ENCODE measurements at places on chromosomes 3 and 15.

DNA sequence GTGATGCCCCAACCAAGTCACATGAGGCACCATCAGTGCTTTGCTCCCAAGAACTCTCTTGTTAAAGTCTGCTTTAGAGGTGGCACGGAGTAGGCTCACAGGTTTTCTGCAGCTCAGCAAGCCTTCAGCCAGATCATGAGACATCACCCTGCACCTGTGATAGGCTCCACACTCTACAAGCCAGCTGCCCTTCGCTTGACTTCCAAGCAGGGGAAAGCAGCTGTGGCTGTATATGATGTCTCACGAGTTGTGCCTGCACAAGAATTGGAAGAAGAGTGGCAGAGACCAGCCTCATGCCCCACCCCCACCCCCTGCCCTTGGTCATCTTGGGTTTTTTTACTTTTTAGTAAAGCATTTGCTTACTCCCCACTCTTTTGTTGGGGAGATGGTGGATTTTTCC lies 22.5 kb downstream of the MRPS11 start:
- no peak for DNase-seq

- no peak for DNase-seq
These were observed 154.9 kb downstream of the GRM7 start for GRCh38 chr3:7015683-7016440.

- no peak for DNase-seq
These were observed 66.5 kb downstream of the LEKR1 start for GRCh38 chr3:156892701-156893100.

DNA sequence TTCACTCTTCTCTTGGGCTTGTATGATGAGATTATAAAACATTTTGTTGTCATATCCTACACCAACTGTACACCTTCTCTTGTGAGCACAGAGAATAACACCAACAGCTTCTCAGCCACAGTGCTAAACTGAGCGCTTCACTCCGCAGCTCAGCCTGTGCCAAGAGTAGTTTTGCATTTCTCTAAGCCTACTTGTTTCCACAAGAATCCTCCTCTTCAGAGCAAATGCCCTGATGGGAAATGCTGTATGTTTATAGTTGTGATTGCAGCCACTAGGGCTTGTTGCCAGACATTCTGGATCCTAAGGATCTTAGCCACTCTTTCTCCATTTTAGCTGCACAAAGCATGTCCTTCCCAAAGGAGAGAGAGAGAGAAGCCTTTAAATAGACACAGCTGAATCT lies 138.8 kb upstream of the PLXND1 start:
- DNase-seq: no peak

DNA sequence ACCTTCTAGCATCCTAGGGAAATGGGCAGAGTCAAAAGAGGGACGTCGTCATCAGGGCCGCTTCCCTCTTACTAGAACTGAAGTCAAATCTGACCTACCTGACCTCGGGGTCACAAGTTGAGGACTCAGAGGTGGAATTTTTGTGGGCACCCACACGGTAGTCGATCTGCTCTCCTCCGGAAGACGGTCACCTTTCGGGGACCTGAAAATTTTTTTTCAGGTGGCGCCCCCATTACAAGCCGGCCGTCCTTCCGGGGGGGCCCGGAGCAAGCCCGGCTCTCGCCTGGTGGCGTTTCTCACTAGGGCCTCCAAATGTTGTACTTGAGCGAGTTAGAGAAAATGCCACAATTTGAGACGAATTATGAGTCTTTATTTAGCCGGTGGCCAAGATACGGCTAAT lies 157.5 kb upstream of the FRG2C start:
- no peak for DNase-seq

DNA sequence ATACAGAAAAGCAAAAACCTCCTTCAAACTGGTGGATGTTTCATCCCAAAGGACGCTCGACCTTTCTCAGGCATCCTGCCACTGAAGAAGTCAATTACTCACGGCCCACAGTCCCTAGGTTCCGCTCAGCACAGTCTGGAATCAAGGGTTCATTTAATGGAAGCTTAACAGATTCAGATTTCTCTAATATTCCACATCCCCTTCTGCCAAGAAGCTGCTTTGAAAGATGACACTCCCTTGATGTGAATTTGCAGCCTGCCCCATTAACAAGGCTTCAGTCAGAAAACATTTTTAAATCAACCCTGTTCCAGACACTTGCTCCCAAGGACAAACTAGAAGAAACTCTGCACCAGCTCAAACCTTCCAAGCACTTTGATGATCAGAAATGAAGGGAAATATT lies 81.2 kb downstream of the LIPC start:
- DNase-seq: no peak

DNA sequence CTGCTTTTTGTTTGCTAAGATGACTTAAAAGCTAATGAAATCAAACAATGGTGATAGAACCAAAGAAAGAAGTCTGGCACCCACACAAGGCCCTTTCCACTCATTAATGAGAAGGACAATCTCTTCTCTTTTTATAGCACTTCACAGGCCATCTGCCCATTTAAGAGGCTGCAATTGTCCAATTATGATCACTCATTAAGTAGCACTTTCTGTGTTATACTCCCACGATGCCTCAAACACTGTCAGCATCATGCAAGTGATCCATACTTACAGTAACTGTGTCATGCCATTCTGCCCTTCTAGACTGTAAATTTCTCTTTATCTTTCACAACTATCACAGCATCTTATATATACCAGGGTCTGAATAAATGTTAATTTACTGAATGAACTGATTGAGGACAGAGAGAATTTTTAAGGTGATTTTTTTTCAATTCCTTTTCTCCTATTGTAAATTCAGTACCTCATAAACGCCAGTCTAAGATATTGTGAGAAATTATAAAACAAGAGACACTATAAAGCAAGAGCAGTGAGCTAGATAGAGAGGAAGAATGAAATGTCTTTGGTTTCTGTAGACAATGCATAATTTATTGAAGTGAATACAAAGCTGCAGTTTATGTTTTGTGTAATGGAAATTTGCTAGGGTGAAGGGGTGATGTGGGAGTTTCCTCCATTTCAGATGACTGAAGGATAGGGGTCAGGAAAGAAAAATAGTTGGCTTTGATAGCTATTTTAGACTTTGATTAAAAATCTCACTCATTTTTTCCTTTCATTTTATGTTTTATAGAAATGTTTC lies 17.3 kb downstream of the CD200 start:
- peak; percentile 44 for DNase-seq

DNA sequence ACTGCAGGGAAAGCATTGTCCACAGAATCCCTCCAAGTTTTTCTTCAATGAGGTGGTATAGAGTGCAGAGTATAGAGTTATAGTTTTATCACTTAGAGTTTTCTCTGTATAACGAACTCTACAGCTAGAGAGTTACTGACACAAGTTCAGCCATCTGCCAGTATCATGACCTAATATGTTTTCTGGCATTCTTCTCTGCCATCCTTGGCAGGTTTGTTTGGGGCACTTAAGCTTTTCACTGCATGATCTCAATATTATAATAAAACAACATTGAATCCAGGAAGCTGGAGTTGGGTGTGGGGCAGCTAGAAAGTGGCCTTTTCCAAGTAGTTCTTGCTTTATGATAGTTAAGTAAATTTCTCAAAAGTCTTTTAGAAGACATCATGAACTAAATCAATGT lies 743.5 kb upstream of the ARPP21 start:
- no peak for DNase-seq

GRCh38 chr3:31420311-31420710 lies 112.4 kb upstream of the STT3B start:
- no peak for DNase-seq

GRCh38 chr15:38843736-38844590 lies 279.3 kb upstream of the RASGRP1 start:
- DNase-seq: no peak

GRCh38 chr3:22795917-22796316 lies 407.2 kb upstream of the UBE2E2 start:
- DNase-seq: no peak

DNA sequence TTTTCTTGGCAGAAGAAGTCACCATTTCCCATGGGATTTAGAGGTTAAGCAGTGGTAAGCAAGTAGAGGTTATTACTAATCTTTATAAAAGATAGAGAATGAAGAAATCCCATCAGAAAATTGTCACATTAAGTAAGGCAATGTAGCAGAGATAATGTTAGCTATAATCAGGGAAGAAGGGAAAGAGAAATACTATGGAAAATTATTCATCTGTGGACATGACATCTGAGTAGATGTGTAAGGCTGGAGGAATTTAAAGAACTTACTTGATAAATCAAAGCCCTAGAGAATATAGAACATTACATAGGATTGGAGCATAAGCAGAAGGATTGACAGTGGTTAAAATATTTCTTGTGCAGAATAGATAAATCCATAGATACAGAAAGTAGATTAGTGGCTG lies 553.1 kb upstream of the CBLB start:
- DNase-seq: no peak

GRCh38 chr3:151856118-151856517 lies 17.3 kb upstream of the SUCNR1 start:
- DNase-seq: peak; percentile 13

DNA sequence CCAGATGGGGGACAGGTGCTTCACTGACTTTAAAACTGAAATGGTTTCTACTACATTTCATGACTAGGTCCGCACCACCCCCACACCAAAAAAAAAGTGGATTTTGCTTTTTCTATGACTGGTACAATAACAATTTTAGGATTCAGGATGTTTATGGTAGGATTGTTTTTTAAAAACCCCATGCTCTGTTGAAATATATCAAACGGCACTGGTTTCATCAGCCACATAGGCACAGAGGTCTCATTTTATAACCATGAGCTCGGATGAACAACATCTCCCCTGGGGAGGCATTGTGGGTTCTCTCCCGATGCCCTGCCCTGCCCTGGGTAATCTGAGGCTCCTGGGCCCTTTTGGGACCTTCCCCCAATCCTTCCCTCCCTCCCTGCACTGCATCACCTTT lies 202.7 kb upstream of the KBTBD8 start:
- no peak for DNase-seq

DNA sequence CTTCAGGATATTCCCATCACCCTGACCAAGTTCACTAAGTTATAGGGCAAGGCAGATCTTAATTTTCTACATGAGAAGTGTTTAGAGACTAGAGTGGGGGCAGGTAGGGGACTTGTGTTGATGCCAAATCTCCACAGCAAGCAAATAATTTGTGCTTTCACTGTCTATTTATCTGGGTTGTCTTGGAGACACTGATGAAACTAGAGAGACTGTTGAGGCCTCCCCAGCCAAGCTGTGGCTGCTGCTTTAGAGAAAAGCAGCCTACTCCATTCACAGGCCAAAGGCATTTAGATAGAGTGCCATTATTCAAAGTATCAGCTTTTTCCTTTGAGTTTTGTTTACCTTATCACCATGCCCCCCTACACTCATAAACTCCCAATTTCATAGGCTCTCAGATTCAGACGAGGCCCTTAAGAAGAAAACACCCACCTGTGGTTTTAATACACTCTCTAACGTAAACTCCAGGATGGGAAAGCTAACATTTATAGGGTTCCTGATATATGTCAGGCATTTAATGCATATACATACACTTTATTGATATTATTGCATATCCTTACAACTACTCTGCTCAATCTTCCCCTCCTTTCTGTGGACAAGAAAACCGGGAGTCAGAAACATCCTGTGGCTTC lies 130.4 kb upstream of the FOXB1 start:
- DNase-seq: peak; percentile 12

GRCh38 chr3:11642431-11643191 lies 1.1 kb downstream of the VGLL4 start:
- no peak for DNase-seq

DNA sequence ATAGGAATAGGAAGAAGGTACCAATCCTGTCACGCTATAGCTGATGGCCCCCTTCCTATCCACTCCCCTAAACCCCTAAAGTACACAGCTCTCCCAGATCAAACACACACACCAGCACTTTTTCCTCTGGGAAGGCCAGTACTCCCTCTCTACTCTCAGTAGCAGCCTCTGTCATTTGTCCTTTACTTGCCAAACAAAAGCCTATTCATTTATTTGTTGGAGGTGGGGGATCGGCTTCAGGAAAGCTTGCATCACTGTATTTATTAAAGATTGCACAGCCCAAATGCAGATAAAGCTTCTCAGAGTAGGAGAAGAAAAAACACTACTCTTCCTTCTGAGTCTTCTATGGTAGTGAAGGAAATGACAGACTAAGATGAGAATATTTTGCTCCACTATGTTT lies 429.7 kb upstream of the RASGRP1 start:
- DNase-seq: no peak

GRCh38 chr15:42621386-42621785 lies 46.0 kb downstream of the STARD9 start:
- no peak for DNase-seq

- no peak for DNase-seq
These were observed 47.1 kb downstream of the ATP13A4 start for GRCh38 chr3:193507566-193507965.

GRCh38 chr3:119856695-119857094 lies 74.8 kb downstream of the NR1I2 start:
- no peak for DNase-seq

- no peak for DNase-seq
These were observed 161.2 kb downstream of the APBA2 start for GRCh38 chr15:29046977-29047376.

- no peak for DNase-seq
These were observed 192.3 kb upstream of the C2CD4B start for GRCh38 chr15:62357431-62357830.

GRCh38 chr3:173886-174285 lies 22.7 kb upstream of the CHL1 start:
- DNase-seq: no peak

- no peak for DNase-seq
These were observed 100.0 kb downstream of the CORO2B start for GRCh38 chr15:68678746-68679145.

- no peak for DNase-seq
These were observed 485.7 kb upstream of the ZNF385D start for GRCh38 chr3:22236490-22237270.

DNA sequence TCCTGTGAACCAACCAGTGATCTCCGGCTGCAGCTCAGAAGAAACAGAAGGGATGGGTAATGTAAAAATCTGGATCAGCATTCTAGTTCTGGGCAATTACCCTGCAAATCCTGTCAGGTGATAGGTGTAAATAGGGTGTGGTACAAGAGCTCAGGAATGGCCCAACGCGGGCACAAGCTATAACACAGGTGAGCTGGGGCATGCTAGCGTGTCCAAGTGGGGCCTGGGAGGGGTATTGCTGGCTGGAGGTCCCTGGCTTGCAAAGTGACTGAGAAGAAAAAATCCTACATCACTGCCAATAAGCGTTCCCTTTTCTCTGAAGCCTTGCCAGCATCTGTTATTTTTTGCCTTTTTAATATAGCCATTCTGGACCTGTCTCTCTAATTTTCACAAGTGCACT lies 9.7 kb upstream of the CHST2 start:
- DNase-seq: no peak

DNA sequence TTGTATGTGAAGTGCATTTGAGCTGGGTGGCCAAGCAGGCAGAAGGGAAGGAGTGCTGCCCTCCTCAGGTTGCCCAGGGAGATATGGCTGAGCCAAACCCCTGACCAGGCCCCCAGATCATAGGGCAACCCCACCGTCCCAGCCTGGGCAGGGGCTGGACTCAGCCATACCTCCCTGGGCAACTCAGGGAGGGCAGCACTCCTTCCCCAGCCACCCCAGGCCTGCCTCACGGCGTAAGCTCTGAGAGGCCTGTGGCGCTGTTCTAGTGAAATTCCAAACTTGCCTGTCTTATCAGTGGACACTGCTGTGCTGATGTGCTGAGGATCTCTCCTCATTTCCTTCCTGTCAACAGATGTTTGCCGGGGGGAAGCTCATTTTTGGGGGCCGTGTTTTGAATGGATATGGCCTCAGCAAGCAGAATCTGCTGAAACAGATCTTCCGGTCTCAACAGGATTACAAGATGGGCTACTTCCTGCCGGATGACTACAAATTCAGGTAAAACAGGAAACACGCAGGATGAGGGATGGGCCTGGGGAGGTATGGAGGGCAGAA lies 57.6 kb upstream of the FGD5 start:
- no peak for DNase-seq
